ENCODE measurements at places on chromosomes 12 and 14.
A peak's percentile ranks its signal among the peaks of the same experiment; 100 is the strongest.

GRCh38 chr14:77097006-77097699 is 905 bp upstream of the CIPC start:
- DNase-seq, result no peak

- no peak for DNase-seq
Measured at GRCh38 chr12:75724928-75725312, 213.5 kb upstream of the KRR1 start.

DNA sequence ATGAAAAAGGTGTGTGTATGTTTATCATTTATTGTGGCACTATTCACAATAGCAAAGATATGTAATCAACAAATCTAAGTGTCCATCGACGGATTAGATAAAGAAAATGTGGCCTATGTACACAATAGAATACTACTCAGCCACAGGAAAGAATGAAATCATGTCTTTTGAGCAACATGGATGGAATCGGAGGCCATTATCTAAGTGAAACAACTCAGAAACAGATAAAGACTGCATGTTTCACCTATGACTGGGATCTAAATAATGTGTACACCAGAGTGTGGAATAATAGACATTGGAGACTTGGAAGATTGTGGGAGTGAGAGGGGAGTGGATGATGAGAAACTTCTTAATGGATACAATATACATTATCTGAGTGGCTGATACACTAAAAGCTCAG is 44.0 kb downstream of the CCER1 start:
- DNase-seq, result no peak

- DNase-seq, result no peak
Measured at GRCh38 chr12:33180918-33181317, 258.7 kb downstream of the SYT10 start.

DNA sequence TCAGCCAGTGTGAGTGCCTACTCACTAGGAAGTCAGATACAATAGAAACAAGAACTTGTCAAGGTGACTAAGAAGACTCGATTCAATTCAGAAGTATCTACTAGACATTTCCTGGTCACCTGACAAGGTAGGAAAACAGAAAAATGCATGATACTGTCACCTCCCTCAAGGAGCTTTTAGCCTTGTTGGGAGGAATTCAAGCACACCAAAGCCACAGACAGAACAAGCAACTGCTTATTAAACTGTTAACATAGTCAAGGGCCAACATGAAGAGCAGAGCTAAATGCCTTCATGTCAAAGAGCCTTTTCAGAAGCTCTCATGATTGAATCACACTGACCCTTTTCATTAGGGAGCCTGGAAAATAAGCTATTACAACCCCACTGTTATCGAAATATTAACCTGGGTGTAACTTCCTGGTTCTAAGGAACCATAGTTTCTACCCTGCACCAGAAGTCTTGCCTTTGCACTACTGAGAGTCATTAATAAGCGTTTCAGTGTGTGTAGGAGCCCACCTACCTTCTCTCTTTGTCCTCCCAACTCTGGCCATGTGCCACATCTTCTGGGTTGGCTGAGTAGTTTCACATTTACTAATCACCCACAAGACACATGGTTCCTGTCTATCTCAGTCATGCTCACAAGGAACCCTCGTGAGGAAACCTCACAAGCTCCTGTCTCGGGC is 31.0 kb upstream of the LGALS3 start:
- peak; percentile 29 for DNase-seq

GRCh38 chr12:110224379-110225304 is 56.4 kb upstream of the ATP2A2 start:
- DNase-seq, result no peak

GRCh38 chr14:65267856-65268255 is 144.7 kb upstream of the FUT8 start:
- DNase-seq, result no peak

- DNase-seq, result no peak
Measured at GRCh38 chr14:75018694-75019093, 16.0 kb downstream of the EIF2B2 start.

GRCh38 chr14:75547552-75548250 is 25.4 kb downstream of the BATF start:
- no peak for DNase-seq

- DNase-seq, result no peak
Measured at GRCh38 chr12:5586201-5586600, 154.3 kb downstream of the NTF3 start.

- no peak for DNase-seq
Measured at GRCh38 chr12:120797677-120798642, 72.3 kb downstream of the ACADS start.

GRCh38 chr14:62706217-62706616 is 339.0 kb downstream of the KCNH5 start:
- DNase-seq, result no peak

GRCh38 chr12:27610374-27610773 is 85.9 kb upstream of the REP15 start:
- no peak for DNase-seq

DNA sequence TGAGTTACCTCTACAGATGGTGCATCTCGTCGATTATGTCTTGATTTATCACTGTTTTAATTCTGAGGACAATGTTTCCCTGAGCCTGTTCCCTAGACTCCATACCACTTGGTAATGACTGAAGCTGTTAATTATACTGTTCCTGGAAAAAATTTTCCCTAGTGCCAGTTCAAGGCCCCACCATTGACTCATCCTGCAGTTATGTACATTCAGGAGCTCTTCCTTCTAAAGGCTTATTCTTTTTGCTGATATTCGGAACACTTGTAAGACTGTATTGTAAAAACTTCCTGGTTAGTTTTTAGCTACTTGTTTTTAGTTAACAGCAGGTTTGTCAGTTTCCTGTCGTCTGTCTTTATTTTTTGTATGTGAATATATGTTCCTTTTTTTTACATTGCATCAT is 30.4 kb upstream of the PPP2R5E start:
- DNase-seq, result no peak

GRCh38 chr14:99625476-99625875 is 19.5 kb upstream of the HHIPL1 start:
- no peak for DNase-seq

- DNase-seq, result no peak
Measured at GRCh38 chr14:81068176-81068782, 112.9 kb downstream of the TSHR start.

DNA sequence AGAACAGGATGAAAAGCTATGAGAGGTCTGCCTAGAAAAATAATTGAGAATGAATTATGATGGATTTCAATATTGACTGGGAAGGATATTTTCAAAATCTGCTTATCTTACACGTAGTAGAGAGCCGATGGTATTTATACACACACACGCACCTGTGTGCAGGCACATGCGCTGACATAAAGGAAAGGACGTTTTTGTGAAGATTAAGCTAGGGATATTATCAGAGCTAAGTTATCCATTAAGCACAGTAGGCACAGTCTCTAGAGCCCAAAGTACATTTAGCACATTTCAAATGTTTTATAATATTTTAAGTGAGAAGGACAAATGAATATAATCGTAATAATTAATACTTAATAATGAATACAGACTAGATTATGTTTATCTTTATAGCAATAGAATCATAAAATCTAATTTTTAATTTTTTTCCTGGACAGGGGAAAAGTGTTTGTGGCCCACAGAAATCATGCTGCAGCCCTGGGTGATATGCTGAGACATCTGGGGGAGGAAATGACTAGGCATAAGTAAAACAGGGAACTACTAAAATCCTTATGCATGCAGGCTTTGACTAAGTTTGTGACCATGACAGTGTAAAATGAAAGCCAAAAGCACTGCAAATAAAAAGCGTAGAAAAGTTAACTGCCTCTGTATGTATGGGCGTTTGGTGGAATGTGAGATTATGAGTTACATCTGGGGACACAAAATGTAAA is 146.1 kb downstream of the KITLG start:
- DNase-seq, result no peak

Data from stimulated activated CD4-positive, alpha-beta T cell treated with anti-CD3 and anti-CD28 coated beads, Interleukin-12 subunit alpha, Interleukin-12 subunit beta, amount 100 ng/mL, for 4 hours (primary cell).